ENCODE measurements at places on chromosomes 6 and 20.

- no peak for DNase-seq
These were observed 11.8 kb downstream of the RPS6KA2 start for GRCh38 chr6:166615059-166615770.

DNA sequence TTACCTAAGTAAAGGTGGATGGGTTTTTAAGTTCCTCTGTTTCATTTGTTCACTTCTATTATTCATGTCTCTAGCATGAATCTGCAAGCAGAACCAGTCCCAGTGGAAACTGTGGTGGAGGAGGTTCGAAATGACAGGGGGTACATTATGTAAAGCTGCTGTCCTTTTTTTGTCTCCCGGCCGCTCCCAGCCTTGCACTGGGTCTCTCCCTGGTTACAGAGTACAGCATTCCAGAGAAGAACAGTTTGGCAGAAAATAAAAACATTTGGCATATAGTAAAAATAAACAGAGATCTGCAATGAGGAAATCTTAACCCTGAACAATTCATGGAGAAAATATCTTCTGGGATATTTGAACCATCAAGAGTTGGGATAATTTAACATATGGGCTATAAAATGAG lies 34.6 kb upstream of the TAGAP start:
- DNase-seq, result no peak

DNA sequence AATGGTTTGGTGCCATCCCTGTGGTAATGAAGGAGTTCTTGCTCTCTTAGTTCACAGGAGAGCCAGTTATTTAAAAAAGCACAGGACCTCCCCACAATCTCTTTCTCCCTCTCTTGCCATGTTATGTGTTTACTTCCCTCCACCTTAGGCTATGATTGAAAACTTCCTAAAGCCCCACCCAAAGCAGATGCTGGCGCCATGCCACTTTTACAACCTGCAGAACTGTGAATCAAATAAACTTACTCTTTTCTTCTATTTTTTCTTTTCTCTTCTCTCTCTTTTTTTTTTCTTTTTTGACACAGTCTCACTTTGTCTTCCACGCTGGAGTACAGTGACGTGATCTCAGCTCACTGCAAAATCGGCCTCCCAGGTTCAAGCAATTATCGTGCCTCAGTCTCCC lies 508.4 kb upstream of the EPHA7 start:
- DNase-seq, result no peak

- DNase-seq, result no peak
These were observed 204.8 kb downstream of the DTNBP1 start for GRCh38 chr6:15458021-15458459.

DNA sequence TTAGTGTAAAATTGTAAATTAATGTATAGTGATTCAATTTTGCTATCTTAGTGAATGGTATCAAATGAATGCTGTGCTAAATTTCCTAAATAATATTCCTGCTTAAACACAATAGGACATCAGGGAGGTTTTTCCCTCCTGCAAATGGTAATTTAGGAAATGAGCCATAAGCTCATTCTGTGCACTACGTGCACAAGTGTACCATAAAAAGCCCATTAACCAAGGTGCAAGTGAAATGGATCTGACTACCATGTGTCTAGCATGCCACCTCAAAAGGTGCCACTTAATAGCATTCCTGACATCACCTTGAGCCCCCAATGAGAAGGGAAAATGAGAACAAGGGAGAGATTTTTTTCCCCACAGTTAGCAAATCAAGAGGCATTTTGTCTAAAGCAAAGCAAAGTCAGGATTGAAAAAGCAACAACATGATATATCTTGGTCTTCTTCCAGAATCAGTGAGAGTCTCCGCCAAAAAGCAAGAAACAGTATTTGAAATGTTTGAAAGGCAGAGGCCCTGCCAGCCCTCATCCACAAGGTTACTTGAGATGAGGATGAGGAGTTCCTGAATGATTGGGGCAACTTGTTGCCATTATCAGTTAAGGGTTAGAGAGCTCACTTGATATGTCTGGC lies 334.2 kb upstream of the RSPO3 start:
- DNase-seq, result no peak

GRCh38 chr6:73471686-73472290 lies 10.3 kb downstream of the MTO1 start:
- no peak for DNase-seq

- no peak for DNase-seq
These were observed 107.3 kb downstream of the TFAP2C start for GRCh38 chr20:56736285-56736857.

DNA sequence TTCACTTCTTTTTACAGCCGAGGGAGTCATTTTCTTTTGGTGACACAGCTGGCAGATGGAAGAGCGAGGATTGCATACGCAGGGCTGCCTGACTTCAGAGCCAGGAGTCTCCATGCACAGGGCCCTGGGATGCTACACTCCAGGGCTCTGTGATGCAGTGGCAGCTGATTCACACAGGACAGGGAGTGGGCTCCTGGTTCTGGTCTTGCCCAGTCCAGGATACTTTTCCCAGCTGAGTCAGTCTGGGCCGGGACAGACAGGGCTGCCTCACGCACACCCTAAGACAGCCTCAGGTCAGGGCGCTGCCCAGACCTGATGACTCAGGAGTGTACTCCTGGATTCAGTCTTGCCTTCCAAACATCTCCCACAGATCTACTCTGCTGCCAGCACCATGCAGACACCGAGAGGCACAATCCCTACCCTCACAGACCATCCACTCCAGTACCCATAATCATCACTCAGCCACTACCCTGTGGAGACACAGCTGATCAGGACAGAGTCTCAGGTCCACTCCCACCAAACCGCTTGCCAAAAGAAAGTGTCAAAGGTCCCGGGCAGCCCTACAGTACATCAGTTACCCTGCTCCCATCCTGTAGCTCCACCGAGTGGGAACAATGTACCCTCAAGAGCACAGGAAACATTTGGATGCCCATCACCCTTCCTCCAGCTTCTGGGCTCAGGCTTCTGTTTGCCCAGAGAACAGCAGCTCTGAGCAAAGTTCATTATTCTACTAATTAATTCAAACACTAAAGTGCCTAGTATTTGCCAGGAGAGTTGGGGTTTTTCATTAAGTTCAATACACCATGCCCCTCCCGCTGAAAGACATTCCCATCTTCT lies 11.5 kb downstream of the SDC4 start:
- no peak for DNase-seq

- no peak for DNase-seq
These were observed 41.7 kb upstream of the FAM135A start for GRCh38 chr6:70371454-70372105.

DNA sequence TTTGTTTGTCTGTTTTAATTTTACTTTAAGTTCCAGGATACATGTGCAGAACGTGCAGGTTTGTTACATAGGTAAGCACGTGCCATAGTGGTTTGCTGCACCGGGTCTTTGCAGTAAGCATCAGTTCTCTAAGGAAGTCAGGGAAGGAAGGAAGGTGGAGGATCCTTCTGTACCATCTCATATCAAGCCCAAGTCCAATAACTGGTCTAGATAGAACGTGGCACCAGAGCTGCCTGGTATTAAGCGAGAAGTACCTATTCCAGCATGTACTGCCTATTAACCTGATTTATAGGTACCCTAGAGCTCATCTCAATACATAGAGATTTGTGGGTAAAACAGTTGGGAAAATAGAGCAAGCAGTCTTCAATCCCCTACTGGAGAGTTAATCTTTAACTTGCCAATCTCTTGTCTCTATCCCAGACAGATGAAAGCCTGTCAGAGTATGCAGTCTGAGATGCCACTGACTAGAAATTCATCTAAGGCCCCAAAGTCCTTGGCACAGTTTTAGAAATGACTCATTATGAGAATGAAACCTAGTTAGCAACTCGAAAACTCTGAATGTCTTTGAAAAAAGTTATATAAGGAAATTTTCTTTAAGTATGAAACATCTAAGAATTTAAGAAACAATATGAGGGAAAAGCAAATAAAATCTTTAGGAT lies 144.9 kb downstream of the TFAP2A start:
- no peak for DNase-seq

DNA sequence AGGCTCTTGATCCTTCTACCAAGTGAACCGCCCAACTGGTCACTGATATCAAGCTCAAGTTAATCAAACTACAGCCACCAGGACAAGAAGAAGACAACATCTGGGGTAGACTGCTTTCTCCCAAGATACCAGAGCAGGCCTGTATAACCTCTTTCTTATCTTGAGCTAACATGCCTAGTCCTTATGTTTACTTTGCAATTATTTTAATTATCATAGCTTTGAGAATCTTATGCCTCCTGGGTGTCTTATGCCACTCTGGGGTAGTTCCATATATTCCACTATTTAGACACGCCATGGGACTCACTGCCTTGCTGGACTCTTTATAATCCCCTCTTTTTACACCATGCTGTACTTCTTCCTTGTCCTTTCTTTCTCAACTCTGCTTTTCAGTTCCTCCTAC lies 41.5 kb upstream of the ECI2 start:
- no peak for DNase-seq

DNA sequence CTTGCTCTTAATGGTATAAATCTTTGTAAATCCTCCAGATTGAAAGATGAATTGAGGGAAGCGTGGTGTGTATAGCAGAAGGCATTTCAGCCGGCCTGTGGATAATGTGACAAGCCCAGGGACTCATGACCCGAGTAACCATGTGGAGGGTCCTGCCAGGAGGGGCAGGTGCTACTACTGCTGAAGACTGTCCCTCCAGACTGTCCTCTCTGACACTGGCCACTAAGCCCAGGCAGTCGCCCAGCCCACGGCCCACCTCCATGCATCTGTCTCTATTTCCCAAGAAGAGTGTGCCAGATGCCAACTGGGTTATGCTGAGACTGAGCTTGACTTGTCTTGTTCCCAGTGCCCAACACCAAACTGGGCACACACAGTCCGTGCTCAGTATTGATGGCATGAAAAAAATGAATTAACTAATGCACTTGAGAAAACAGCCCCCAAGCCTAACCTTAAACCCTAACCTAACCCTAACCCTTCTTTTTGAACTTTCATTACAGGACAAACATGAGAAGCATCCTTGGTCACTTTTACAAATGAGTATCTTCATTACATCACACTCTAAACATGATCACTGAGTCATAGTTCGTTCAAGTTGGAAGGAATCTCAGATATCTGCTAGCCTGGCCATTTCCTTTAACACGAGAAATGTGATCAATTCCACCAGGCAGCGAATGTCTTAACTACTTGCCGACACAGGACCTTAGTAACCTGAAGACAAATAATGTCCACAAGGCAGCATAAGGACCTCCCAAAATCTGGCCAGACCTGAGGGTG lies 182.2 kb upstream of the RREB1 start:
- DNase-seq, result no peak

- peak; percentile 96 for DNase-seq
These were observed 590 bp downstream of the HIVEP2 start for GRCh38 chr6:142944124-142945048.

DNA sequence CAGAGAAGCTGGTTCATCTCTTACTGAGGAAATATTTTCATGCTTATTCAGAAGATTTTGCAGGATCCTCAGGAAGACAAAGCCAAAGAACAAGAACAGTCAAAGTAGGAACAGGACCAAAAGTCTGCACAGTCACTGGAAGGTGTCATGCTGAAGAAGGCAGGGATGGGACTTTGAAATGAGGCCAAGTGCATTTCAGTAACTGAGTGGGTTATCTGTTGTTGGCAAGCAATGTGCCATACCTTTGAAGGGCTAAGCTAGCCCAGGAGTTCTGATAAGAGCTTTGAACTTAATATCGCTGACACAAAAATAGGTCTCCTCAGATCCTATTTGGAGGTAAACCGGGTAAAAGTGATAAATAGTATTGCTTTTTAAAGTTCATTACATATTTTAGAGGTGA lies 31.5 kb downstream of the SLC16A10 start:
- DNase-seq, result no peak

DNA sequence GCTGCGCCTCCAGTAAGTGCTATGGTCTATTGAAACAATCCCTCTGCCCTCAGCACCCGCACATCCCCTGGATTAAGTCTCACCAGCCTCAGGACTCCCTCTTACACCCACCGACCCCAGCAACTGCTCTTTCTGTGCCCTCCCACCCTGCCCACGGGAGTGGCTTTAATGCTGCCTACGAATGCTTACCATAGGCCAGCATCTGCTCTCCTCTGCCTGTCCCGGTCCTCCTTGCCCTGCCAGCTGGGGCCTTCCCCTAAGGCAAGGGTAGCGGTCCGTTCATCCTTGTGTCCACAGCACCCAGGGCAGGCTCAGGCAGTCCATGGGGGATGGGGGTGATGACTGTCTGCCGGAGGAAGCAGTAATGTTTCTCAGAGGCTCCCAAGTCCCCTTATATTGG lies 4.1 kb downstream of the EBF4 start:
- no peak for DNase-seq

- no peak for DNase-seq
These were observed 353.1 kb downstream of the LAMA2 start for GRCh38 chr6:129236001-129236517.

- DNase-seq, result no peak
These were observed 19.4 kb downstream of the FAM50B start for GRCh38 chr6:3868544-3868943.

DNA sequence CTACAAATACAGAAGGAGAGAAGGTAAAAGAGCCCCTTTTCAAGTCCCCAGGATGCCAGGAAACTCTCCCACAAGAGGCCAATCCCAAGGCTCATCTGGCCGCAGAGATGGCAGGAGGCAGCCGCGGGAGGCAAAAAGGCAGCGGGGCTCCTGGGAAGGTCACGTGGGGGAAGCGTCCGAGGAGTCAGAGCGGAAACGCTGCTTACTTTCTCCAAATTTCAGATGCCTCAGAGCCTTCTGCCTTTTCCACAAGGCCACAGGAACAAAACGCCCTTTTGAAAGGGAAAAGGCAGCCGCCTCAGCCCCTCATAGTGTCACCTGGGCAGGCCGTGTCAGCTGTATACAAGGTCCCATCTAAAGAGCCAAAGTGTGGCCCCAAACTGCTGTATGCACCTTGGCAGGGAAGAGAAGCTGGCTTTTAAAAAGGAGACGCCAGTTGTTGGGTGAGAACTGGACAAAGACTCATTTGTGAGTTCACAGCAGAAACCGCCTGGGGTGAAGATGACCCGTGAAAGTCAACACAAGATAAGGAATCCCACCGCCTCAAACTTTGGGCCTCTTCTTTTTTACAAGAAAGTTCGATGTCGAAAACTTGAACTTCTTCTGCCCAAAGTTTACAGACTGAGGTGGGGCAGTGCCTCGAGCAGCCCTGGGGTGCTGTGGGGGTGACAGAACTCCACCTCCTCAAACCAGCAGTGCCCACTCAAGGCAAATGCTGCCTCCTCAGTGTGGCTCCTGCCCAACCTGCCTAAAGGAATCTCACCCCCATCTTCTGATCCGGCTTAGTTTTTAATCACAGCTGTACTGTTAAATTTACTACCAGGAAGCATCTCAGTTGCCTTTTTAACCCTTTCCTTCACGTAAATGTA lies 45.4 kb downstream of the EZR start:
- no peak for DNase-seq

GRCh38 chr20:50305636-50306477 lies 115.2 kb downstream of the CEBPB start:
- no peak for DNase-seq

GRCh38 chr6:27726619-27727023 lies 185.6 kb downstream of the OR2B2 start:
- no peak for DNase-seq

- no peak for DNase-seq
These were observed 18.2 kb upstream of the POLR1H start for GRCh38 chr6:30042914-30043313.
